Common myeloid progenitor, CD34-positive (primary cell): ENCODE measurements at places on chromosomes 3 and 15.
A peak's percentile ranks its signal among the peaks of the same experiment; 100 is the strongest.

DNA sequence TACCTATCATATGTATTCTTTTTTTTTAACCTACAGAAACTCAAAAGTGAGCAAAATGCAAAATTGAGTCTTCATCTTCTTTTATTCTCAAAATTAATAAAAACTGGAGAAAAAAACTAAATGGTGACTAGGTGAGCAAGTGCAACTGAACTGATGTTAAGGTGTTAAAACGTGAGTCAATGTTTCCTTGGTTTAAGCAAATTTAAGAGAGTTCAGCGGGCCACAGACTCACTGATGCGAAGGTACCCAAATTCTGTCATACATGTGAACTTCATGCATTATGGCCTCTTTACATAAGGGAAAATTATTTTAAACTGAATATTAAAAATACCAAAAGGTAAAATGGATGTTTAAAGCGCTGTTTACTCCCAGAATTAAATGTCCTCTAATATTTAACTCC, 206.6 kb downstream of the FOXP1 start:
- H3K27ac ChIP-seq = no peak overlapping the region
- no peaks in the 10 kb centered on the region for H3K27me3 ChIP-seq
- H3K4me3 ChIP-seq = no peak overlapping the region
- no peaks in the 10 kb centered on the region for H3K36me3 ChIP-seq
- no peak for DNase-seq

- no peaks in the 10 kb centered on the region for H3K27me3 ChIP-seq
- DNase-seq = no peak
- peaks cover 11% of the 10 kb centered on the region for H3K4me1 ChIP-seq
- no peak overlapping the region for H3K4me3 ChIP-seq
- H3K36me3 ChIP-seq = no peaks in the 10 kb centered on the region
- no peak overlapping the region for H3K27ac ChIP-seq
Measured at GRCh38 chr3:87225659-87226058, 1.4 kb upstream of the CHMP2B start.

- peaks cover 12% of the 10 kb centered on the region for H3K4me1 ChIP-seq
- H3K27ac ChIP-seq = no peak overlapping the region
- H3K4me3 ChIP-seq = no peak overlapping the region
- H3K36me3 ChIP-seq = peaks cover 81% of the 10 kb centered on the region
Measured at GRCh38 chr15:90086868-90087268, 15.4 kb downstream of the IDH2 start.

- H3K36me3 ChIP-seq = no peaks in the 10 kb centered on the region
- no peak for DNase-seq
- H3K27me3 ChIP-seq = no peaks in the 10 kb centered on the region
Measured at GRCh38 chr3:74839566-74839965, 225.1 kb upstream of the CNTN3 start.

- H3K27me3 ChIP-seq = no peaks in the 10 kb centered on the region
- no peak overlapping the region for H3K4me3 ChIP-seq
- H3K36me3 ChIP-seq = no peaks in the 10 kb centered on the region
Measured at GRCh38 chr3:183328164-183328563, 75.1 kb downstream of the B3GNT5 start.

DNA sequence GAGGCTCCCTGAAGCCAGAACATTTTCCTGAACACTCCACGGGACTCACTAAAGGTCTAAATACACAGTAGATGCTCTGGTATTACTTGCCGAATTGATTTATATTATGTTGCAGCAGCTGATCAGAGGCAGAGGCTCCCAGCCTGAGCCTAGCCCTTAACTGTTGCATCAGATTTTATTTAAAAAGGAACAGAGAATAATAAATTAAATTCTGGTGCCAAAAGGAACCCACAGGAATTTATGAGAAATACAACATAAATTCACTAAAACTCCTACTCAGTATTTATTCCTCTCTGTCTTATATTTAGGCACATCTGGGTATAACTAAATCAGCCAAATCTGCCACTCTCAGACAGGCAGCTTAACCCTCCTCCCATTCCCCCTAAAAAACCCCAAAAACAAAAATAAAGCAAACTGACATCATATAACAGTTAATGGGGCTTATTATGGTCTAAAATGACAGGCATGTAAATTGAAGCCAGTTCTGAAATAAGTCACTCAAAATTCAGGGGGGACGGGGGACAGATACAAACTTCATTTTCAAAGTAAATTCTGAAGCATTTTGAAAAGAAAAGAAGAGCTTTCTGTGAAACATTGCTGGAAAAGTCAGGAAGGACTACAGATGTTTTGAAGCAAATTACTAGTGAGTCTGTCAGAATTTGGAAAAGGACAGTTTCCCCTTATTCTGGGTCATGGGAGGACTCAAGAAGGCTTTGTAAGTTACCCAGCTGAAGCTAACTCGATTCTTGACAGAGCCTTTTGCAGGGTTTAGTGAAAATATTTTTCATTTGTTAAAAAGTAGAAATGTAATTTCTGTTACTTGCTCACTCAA, 53.8 kb upstream of the CORO2B start:
- H3K27me3 ChIP-seq = no peaks in the 10 kb centered on the region
- DNase-seq = no peak
- H3K36me3 ChIP-seq = no peaks in the 10 kb centered on the region
- H3K4me1 ChIP-seq = peaks cover 9% of the 10 kb centered on the region

- no peaks in the 10 kb centered on the region for H3K36me3 ChIP-seq
- DNase-seq = no peak
- H3K27me3 ChIP-seq = no peaks in the 10 kb centered on the region
- H3K27ac ChIP-seq = no peak overlapping the region
- peaks cover 5% of the 10 kb centered on the region for H3K4me1 ChIP-seq
Measured at GRCh38 chr3:98735761-98736269, 27.3 kb upstream of the ST3GAL6 start.

DNA sequence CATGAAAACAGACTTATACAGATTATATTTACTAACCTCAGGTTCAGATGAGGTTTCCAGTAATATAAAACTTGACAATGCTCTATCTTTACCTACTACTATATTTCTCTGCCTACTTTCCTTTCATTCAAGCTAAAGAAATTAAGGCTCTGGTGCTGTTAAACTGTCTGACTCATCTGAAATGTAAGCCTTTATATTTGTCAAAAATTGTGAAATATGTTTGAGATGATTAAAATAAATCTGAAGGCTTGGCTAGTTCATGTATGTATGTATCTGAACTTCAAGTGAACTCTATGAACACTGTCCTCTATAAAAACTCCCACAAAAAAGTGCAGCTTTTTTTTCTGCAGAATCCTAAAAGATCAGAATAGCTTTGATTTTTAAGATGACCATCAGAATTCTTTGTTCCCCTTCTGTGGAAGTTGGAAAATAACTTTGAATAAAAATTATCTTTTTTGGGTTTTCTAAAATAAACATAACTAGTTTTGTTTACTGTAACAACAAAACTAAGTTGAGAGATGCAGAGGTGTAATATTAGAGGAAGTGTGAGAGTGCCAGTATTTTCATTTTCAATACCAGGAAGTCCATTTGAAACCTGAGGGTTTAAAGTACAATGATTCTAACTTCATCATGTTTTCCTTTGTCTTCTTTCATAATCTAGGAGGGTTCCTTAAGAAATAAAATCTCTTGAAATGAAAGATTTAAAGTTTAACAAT, 42.2 kb downstream of the ILDR1 start:
- H3K4me1 ChIP-seq = no peaks in the 10 kb centered on the region
- H3K27me3 ChIP-seq = no peaks in the 10 kb centered on the region
- no peak overlapping the region for H3K27ac ChIP-seq
- H3K4me3 ChIP-seq = no peak overlapping the region
- H3K36me3 ChIP-seq = no peaks in the 10 kb centered on the region

DNA sequence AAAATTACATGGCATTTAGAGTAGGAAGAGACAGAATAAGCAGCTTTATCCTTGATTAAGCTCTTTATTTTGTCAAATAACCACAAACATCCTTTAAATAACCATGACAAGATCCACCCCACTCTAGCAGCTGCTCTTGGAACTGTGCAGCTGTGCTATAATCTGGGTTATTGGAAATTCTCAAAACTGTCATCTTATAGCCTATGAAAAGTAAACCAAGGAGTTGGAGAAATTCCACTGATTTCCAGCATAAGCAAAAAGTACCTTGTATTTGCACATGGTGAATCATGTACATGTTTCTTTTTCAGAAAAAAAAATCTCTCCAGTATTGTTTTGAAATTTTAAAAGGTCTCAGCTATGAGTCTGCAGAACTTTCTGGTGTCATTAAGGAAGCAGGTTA, 88.8 kb upstream of the ABI3BP start:
- DNase-seq = no peak
- no peaks in the 10 kb centered on the region for H3K27me3 ChIP-seq
- H3K4me3 ChIP-seq = no peak overlapping the region
- no peaks in the 10 kb centered on the region for H3K4me1 ChIP-seq

- H3K4me1 ChIP-seq = peaks cover 14% of the 10 kb centered on the region
- H3K27ac ChIP-seq = no peak overlapping the region
- H3K36me3 ChIP-seq = peaks cover 63% of the 10 kb centered on the region
- no peak overlapping the region for H3K4me3 ChIP-seq
Measured at GRCh38 chr3:30693470-30694120, 87.2 kb downstream of the TGFBR2 start.

- H3K4me3 ChIP-seq = no peak overlapping the region
- no peak for DNase-seq
- no peaks in the 10 kb centered on the region for H3K27me3 ChIP-seq
- no peaks in the 10 kb centered on the region for H3K36me3 ChIP-seq
- no peak overlapping the region for H3K27ac ChIP-seq
Measured at GRCh38 chr15:52876991-52877663, 87.0 kb upstream of the ONECUT1 start.

GRCh38 chr3:172101107-172101506, 61.7 kb downstream of the FNDC3B start:
- H3K36me3 ChIP-seq = no peaks in the 10 kb centered on the region
- no peak overlapping the region for H3K27ac ChIP-seq
- H3K4me1 ChIP-seq = peaks cover 14% of the 10 kb centered on the region
- H3K4me3 ChIP-seq = no peak overlapping the region

- H3K27ac ChIP-seq = no peak overlapping the region
- no peaks in the 10 kb centered on the region for H3K4me1 ChIP-seq
- H3K36me3 ChIP-seq = no peaks in the 10 kb centered on the region
- no peak for DNase-seq
Measured at GRCh38 chr3:123767009-123767372, 117.1 kb downstream of the MYLK start.

GRCh38 chr15:98904544-98904943, 103.0 kb downstream of the PGPEP1L start:
- H3K4me1 ChIP-seq = no peaks in the 10 kb centered on the region
- no peaks in the 10 kb centered on the region for H3K27me3 ChIP-seq
- DNase-seq = peak; percentile 66
- no peak overlapping the region for H3K4me3 ChIP-seq

- no peaks in the 10 kb centered on the region for H3K27me3 ChIP-seq
- DNase-seq = peak; percentile 98
- peak overlapping the region; percentile 95 for H3K27ac ChIP-seq
- peaks cover 83% of the 10 kb centered on the region for H3K4me1 ChIP-seq
- no peak overlapping the region for H3K4me3 ChIP-seq
Measured at GRCh38 chr3:126540342-126540849, 16.4 kb downstream of the CHST13 start.

DNA sequence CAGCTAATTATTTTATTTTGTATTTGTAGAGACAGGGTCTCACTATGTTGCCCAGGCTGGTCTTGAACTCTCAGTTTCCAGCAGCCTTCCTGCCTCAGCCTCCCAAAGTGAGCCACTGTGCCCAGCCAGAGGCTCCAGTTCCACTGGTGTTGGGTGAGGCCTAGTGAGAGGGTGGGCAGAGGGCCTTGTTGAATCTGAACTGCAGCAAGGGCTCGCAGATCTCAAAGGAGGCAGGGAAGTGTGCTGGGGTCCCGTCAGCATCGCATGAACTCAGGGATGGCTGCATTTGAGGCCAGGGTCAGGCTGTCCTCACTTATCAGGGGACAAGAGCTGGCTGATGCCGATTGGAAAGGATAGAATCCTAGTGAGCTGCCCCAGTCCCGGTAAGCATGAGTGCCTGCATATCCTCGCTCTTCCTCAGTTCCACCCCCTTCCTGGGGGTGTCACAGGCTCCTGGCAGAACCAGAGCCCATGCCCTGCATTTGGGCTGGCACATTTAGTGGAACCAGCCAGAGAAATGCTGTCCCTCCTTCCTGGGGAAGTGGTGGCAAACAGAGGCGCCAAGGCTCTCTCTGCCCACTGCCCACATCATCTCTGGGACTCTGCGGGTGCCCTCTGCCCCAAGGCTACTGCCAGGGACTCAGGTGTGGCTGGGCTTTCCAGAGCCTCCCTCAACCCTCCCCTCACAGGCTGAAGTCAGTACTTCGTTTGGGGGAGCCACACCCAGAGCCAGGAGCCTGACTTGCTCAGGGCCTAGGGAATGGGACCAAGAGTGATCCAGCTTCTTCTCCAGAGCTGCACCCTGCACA, 24.1 kb downstream of the ALS2CL start:
- no peaks in the 10 kb centered on the region for H3K36me3 ChIP-seq
- no peak overlapping the region for H3K27ac ChIP-seq
- H3K4me3 ChIP-seq = no peak overlapping the region
- no peaks in the 10 kb centered on the region for H3K4me1 ChIP-seq
- H3K27me3 ChIP-seq = no peaks in the 10 kb centered on the region

- no peak for DNase-seq
- H3K27ac ChIP-seq = no peak overlapping the region
- no peaks in the 10 kb centered on the region for H3K4me1 ChIP-seq
- H3K36me3 ChIP-seq = peaks cover 58% of the 10 kb centered on the region
Measured at GRCh38 chr15:94417501-94418293, 186.3 kb downstream of the MCTP2 start.

DNA sequence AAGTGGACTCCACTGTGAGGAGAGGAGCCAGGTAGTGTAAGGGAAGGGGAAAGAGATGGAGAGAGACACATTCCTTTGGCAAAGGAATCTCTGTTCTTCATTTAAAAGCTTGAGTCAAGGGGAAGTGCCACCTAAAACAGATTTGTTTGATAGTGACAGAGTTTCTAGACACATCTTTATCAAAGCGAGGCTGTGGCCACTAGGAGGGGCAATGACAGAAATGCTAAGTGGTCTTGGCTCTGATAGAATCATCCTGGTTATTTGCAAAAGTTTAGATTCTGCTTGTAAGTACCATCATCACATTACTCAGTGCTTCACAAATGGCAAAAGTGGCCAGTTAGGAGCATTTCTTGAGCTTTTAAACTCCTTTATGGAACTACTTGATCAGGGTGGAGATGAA, 261.4 kb downstream of the CNTN3 start:
- H3K36me3 ChIP-seq = no peaks in the 10 kb centered on the region
- H3K27me3 ChIP-seq = no peaks in the 10 kb centered on the region

DNA sequence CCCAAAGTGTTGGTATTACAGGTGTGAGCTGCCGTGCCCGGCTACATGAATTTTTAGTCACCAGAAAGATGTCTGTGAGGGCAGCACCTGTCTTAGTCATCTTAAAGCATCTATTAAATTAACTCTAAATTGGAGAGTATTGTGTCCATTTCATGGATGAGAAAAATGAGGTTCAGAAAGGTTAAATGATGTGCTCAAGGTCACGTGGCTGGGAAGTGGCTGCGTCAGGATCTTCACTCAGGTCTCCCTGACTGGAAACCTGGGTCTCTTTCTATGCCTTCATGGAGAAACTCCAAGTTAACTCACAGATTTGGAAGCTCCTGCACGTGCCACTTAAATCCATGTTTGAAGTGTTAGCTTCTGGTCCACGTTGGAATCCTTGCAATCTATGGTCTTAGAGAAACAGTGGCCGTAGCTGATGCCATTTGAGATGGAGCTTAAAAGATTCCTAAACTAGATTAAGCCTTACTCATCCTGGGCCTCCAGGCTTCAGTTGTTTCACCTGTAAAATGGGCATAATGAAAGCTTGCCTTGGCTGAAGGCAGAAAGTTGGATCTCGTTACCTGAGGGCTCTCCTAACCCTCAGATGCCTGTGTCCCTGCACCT, 5.2 kb upstream of the TMEM40 start:
- no peak overlapping the region for H3K4me3 ChIP-seq
- no peak overlapping the region for H3K27ac ChIP-seq
- no peaks in the 10 kb centered on the region for H3K36me3 ChIP-seq
